GM23338 (cell line): ENCODE measurements at places on chromosomes 4 and X. TPM values are rescaled to one million over a fixed set of nuclear protein-coding genes. Genes with fewer than 3 reads are reported as not detected.

- DNase-seq: no peak
These were observed 598.5 kb downstream of the CENPC start for GRCh38 chr4:66946761-66947160.

Gene KLHL13
- 10.8 and 10.9 TPM in 2 replicates for total RNA-seq

Gene AGTR2
- not detected in 2 replicates for total RNA-seq

Gene TAF7L
- total RNA-seq: 0.58 TPM in 1 of 2 replicates, not detected in the other

DNA sequence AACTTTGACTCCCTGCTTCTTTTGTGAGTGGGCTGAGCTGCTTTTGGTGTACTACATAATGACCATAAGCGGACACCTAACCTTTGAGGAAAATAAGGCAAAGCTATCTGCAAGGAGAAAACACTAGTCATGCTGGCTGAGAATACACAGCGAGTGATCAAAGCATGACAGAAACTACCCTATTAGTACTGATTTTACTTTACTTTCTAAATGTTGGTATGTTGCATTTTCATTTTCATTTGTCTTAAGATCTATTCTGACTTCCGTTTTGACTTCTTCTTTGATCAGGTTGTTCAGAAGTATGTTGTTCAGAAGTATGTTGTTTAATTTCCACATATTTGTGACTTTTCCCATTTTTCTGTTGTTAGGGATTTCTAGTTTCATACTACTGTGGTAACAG is 361.1 kb downstream of the TRAM1L1 start:
- no peak for DNase-seq
